ENCODE measurements at places on chromosomes 2 and 18. TPM values are rescaled to one million over a fixed set of nuclear protein-coding genes. Genes with fewer than 3 reads are reported as not detected.

- DNase-seq = no peak
Measured at GRCh38 chr2:38581193-38582147, 21.3 kb downstream of the HNRNPLL start.

- no peak for DNase-seq
Measured at GRCh38 chr18:41769265-41769664, 185.8 kb upstream of the PIK3C3 start.

- no peak for DNase-seq
Measured at GRCh38 chr2:55176094-55176415, 56.0 kb downstream of the CLHC1 start.

DNA sequence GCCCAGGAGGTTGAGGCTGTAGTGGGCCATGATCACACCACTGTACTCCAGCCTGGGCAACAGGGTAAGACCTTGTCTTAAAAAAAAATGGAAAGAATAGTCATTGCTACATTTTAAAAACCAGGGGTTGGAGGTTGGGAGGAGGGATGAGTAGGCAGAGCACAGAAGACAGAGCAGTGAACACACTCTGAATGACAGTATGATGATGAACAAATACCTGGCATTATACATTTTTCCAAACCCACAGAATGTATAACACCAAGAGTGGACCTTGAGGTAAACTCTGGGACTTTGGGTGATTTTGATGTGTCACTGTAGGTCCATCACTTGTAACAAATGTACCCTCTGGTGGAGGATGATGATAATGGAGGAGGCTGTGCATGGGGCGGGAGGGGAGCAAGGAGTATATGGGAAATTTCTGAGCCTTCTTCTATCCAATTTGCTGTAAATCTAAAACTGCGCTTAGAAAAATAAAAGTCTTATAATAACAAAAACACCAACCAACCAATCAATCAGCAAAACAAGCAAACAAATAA is 111.4 kb upstream of the PGAP1 start:
- DNase-seq = no peak

GRCh38 chr2:6946722-6947121 is 29.5 kb downstream of the RNF144A start:
- no peak for DNase-seq

- no peak for DNase-seq
Measured at GRCh38 chr2:169637620-169638019, 53.5 kb downstream of the PPIG start.

- no peak for DNase-seq
Measured at GRCh38 chr2:172096626-172097547, 5.8 kb downstream of the DLX2 start.

GRCh38 chr2:71174207-71174606 is 43.8 kb downstream of the MPHOSPH10 start:
- DNase-seq = no peak

Gene KCNF1
- 0.60 TPM for total RNA-seq

DNA sequence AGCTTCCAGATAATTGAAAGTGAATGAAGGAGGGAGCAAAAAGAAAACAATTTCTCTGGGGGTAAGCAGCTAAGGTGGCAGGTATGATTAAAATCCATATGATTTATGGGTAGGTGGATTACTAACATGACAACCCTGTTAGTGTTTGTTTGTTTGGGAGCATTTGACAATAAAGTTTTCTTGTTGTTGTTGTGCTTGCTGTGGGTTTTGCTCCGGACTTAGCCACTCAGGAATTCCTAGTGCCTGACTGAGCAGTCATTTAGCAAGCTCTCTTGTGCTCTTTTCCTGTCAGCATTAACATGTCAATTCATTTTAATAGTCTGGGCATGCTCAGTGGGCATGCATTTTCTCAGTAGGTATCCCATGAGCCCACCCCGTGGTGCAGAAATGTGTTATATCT is 674.8 kb upstream of the ZEB2 start:
- no peak for DNase-seq

Gene C2orf92
- 9.2 TPM for total RNA-seq

Gene BMP10
- not detected for total RNA-seq

- DNase-seq = no peak
Measured at GRCh38 chr18:65735155-65735554, 15.7 kb upstream of the CDH7 start.

DNA sequence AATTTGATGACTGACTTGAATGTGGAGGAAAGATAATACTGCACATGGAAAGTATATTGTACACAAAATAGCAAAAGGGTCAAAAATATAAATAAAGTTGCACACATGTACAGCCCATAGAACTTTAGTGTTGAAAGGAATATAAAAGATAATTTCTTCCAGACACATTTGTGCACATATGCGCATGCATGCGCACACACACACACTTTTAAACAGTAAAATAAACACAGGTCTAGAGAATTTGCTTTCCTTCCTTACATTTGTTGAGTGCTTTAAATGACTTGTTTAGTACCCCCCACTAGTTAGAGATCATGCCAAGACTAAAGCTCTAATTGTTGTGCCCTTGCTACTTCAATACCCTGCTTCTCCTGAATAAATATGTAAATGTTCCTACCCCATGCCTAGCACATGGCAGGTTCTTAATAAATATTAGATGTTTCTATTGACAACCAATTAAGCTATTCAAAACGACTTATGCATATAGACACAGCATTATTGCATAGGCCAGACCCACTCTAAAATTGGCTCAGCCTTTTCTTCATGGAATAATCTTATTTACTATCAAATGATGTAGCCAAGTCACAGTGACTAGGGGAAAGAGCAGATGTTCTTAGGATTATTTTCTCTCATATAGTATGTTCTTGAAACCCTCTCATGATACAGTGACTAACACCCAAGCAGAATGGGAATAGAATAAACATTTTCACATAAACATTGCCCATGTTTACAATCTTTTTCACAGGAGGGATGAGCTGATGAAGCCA is 165.5 kb upstream of the ACVR2A start:
- DNase-seq = no peak

Gene SUPT7L
- 33.7 TPM for total RNA-seq

DNA sequence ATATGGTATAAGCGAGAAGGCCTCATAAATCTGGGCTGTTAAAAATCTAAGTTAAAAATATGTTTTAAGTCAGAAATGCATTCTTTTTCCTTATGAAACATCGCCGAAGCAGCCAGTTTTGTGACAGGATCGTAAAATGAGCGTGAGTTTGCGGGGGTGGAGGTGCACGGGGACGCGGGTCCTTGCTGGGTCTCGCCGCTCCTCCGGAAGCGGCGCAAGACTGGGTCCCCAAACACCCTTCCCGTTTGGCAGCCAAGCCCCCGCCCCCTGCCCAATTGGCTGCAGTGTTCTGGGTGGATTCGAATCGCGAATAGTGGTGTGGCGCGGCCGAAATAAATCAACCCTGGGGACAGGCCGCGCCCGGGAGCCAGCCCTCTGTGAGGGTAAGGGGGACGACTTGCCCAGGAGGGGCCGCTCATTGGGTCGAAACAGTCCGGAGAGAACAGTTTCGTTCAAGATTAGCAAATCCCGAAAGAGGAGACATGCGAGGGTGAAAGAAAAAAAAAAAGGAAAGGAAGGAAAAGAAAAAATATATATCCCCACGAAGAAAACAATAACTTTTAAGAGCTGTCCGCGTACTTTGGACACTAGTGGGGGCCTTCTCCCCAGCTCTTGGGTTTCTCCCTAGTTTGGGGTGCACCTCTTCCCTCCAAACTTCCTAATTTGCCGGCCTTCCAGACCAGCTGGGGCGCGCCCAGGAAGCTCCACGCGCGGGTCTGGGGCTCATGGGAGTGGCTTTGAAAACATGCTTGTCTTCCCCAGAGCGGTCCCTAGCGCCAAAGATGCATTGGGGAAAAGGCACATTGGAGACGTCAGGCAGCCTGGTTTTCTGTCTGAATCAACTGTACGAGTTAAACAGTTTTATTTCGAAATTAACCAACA is 3.1 kb upstream of the GATA6 start:
- DNase-seq = peak; percentile 70

GRCh38 chr2:238225911-238226697 is 13.7 kb downstream of the HES6 start:
- DNase-seq = no peak

DNA sequence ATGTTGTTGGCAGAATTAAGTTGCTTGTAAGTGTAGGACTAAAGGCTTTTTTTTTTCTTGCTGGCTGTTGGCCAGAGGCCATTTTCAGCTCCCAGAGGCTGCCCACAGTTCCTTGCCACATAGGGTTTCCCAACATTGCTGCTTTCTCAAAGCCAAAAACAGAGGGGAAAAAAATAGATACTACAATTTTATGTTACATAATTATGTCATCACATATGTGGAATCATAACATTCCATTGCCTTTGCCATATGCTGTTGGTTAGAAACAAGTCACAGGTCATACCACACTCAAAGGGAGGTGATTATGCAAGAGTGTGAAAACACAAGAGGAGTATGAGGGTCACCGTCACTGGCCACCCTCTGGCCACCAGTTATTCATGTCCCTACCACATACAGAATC is 154.5 kb downstream of the RTN4 start:
- DNase-seq = no peak

DNA sequence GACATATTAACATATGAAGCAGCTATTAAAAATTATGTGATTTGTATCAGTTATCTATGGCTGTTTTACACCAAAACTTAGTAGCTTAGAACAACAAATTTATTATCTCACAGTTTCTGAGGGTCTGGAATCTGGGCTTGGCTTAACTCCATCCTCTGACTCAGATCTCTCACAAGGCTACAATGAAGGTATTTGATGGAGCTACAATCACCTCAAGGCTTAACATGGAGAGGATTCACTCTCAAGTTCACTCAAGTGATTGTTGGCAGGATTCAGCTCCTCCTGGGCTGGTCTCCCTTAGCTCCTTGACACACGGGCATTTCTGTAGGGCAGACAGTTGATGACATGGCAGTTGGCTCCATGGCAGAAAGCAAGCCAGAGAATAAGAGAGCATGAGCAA is 133.0 kb upstream of the SLC14A2 start:
- DNase-seq = no peak

DNA sequence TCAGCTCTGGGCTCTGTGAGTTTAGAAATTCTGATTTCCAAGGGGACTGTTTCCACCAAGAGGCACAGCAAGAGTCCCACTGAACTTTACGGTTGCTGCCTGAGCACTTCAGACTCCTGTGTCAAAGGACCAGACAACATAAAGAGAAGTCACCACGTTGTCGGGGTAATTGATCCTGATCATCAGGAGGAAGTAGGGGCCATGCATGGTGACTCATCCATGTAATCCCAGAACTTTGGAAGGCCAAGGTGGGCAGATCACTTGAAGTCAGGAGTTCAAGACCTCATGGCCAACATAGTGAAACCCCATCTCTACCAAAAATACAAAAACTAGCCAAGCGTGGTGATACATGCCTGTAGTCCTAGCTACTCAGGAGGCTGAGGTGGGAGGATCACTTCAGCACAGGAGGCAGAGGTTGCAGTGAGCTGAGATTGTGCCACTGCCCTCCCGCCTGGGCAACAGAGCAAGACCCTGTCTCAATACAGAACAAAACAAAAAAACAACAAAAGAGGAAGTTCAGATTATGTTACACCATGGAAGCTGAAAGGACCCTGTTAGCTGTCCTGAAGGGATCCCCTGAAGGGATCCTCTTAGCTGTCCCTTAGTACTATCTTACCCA is 9.4 kb upstream of the ASXL2 start:
- no peak for DNase-seq

- DNase-seq = peak; percentile 46
Measured at GRCh38 chr2:25042321-25043240, 705 bp downstream of the EFR3B start.

GRCh38 chr2:197433780-197434438 is 919 bp downstream of the SF3B1 start:
- DNase-seq = no peak

DNA sequence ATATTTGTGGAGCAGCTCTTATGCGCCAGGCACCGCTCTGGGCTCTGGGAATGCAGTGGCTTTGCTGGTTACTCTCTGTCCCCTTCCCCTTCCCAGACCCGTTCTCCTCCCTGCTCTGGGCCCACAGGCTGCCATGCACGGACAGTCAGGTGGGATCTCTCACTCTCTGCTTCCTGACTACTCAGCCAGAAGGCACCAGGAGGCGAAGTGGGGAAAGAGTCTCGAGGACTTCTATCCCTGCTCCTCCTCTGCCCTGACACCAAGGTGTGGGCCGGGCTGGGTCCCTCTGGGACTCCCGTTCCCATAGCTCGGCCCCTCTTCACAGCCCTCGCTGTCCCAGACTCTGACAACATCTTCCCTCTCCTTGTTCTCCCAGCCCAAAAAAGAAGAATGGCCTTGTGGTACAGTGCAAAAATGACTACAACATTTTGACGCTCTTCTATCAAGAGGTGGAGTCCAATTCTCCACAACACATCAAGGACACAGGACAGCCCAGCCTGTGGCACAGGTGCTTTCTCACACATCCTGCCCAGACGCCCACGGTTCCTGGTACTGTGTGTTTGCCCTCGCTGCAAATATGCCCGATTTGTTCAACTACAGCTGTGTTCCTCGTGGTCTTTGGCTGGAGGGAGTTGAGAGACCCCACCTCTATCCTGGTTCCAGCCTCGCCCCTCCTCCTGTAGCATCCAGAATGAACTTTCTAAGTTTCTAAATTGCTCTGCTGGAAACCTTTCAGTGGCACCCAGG is 14.0 kb upstream of the DUSP2 start:
- DNase-seq = no peak

Gene SERPINB3
- total RNA-seq = not detected

Gene NAT8
- total RNA-seq = not detected

GRCh38 chr2:230890646-230891045 is 25.9 kb downstream of the ITM2C start:
- no peak for DNase-seq

- no peak for DNase-seq
Measured at GRCh38 chr18:57052759-57053158, 94.1 kb upstream of the BOD1L2 start.

Gene KYNU
- 18.7 TPM for total RNA-seq

DNA sequence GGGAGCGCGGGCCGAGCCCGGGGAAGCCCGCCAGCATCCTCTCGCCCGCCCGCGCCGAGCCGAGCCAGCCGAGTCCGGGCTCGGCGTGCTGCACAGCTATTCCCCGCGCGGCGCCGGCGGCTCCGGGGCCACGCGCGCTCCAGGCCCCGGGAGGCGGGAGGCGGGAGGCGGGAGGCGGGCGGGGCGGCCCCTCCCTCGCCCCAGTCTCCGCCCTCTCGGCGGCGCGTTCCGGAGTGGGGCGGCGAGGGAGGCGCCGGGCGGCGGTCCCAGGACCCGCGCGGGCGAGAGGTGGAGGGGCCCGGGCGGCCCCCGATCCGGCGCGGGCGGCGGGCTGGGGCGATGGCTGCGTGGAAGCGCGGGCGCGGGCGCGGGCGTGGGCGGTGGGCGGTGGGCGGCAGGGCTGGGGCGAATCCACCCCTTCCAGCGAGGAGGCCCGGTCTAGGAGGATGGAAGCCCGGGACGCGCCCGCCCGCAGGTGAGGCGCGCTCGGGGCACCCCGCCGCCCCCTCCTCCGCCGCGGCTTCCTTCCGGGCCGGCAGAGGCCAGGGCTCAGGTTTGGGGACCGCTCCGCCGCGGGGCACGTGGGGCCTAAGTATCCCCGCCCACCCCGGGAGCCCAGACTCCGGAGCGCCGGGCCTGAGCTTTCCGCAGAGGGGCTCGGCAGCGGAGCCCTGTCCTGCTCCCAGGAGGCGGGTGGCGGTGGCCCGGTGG is at the start of gene ADCY3:
ADCY3 (minus strand) TSS at position 140 of the 711 bp plus-strand sequence. CDS start 1,250 bp downstream, outside the sequence.
- no peak for DNase-seq

GRCh38 chr2:114046866-114047435 is 157.1 kb downstream of the ACTR3 start:
- no peak for DNase-seq

- no peak for DNase-seq
Measured at GRCh38 chr18:40687399-40687798, 1267.6 kb upstream of the PIK3C3 start.

Gene MC5R
- not detected for total RNA-seq

Gene SLC4A5
- 7.2 TPM for total RNA-seq

Gene TUBA3E
- not detected for total RNA-seq

Data from ureter (tissue), 1 donor.